ENCODE measurements at places on chromosomes 1 and 21.

DNA sequence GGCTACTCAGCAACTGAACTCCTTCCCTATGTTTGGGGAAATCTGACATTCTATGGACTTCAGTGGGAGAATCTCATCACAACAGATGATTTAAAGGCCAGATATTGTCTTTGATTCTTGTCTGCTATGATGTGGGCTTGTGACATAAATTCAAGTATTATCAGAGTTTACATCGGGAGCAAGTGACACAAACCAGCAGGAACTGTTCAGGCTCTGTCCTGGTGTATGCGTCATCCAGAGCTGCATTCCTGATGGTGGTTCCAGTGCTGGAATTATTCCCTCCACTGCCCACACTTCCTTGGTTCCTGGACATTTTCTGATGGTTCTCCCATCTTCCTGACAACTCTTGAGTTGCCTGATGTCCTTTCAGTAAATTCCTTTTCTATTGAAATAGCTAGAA is 10.8 kb upstream of the LSM10 start:
- peak; percentile 41 for DNase-seq

- DNase-seq = no peak
Observed at GRCh38 chr1:67792741-67793458, 40.4 kb downstream of the GNG12 start.

GRCh38 chr1:230857822-230858221 is 10.5 kb downstream of the C1orf198 start:
- no peak for DNase-seq

- DNase-seq = no peak
Observed at GRCh38 chr21:44567481-44568171, 5.9 kb upstream of the KRTAP10-4 start.
